Stimulated activated naive CD4-positive, alpha-beta T cell treated with Interleukin-2 at 50 U/mL for 16 hours (primary cell): ENCODE measurements at places on chromosomes 5 and 9.

GRCh38 chr9:69089082-69089481 is 53.5 kb downstream of the FXN start:
- no peak for DNase-seq

GRCh38 chr5:111859031-111859430 is 102.0 kb upstream of the NREP start:
- DNase-seq, result no peak

DNA sequence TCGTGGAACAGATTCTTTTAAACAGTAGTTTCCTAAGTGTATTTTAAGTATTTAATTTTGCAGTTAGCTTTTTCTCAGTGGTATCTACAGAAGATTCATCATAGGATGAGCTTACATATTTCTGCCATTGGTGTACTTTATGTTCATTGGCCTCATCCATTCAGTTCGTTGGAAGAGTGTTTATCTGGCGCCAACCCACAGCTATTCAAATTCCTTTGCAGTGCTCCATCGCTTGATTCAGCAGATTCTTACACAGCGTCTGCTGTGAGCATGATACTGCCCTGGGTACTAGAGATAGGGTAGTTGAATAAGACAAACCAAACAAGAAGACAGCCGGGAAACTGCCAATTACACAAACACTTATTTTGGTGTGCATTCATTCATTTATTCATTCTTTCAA is 55.1 kb downstream of the NUP214 start:
- DNase-seq, result no peak

GRCh38 chr9:117757561-117758190 is 53.5 kb downstream of the TLR4 start:
- no peak for DNase-seq

GRCh38 chr5:167642779-167643517 is 648.5 kb upstream of the WWC1 start:
- DNase-seq, result no peak

DNA sequence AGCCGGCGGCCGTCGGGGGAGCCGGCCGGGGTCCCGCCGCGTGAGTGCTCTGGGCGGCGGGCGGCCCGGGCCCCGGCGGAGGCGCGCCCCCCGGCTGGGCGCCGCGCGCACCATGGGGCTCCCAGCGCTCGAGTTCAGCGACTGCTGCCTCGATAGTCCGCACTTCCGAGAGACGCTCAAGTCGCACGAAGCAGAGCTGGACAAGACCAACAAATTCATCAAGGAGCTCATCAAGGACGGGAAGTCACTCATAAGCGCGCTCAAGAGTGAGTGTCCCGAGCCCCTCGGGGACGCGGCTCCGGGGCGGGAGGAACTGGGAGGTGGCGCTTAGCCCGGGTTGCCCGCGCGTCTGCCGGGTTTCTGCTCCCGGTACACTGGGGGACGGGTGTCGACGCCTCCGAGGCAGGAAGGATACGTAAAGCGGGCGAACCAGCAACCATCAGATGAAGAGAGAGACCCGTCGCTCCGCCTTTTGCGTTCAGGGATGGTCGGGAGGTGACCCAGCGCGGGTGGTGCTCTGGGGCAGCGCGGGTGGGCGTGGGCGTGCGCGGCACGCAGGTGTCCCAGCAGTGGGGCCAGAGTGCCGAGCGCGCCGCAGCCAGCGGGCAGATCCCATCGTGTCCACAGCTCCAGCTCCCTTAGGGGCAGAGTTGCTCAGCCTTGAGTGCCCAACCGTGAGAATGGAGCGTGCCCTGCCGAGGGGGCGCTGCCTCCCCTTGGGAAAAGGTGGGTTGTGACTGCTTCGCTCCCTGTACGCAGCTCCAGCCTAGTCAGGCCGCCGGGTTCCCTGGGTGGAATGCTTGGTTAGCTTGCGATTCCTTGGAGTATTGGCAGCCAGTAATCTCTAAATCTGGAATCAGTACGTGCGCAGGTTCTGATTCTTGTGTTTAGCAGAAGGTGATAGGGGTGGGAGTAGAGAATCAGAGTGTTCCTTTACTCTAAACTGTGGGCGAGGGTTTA is 753 bp downstream of the ARHGAP26 start:
- DNase-seq, result peak; percentile 59

DNA sequence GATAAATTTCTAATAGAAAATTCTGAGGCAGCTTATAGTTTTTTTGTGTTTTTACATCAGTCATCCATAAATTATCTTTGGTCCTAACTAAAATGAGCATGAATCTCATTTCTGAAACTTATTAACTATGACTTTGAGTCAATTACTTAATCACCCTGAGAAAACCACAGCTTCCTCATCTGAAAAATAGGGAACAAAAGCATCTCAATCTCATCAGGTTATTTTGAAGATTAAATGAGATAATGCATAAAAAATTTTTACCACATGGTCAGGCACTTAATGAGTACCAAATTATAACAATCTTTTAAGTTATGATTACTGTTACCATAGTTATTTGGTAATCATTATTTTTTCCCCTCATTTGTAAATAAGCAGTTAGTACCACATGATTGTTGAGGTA is 279.1 kb downstream of the MAST4 start:
- DNase-seq, result no peak

DNA sequence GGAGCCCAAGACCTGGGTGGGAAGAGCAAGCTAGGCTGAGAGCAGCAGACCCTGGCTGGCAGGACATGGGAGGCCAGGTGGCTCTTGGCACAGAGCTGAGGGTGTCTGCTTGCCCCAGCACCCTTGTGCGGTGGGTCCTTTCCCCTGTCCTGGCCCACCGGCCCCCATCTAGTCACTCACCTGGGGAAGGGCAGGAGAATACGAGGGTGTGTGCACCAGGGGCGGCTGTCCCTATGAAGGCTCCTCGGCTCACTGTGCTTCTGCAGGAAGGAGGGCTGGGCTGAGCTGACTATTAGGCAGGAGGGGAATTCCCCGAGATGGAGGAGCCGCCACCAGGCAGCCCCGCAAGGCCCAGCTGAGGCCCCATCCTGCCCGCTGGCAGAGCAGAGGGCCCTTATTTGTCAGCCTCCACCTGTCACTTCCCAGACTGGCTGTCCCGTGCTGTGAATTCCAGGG is 6.1 kb upstream of the TNIP1 start:
- peak; percentile 74 for DNase-seq

GRCh38 chr5:109844148-109844547 is 154.4 kb downstream of the MAN2A1 start:
- DNase-seq, result no peak

- DNase-seq, result no peak
Observed at GRCh38 chr5:139523635-139524445, 37.3 kb upstream of the UBE2D2 start.

GRCh38 chr9:86039991-86040860 is 59.1 kb downstream of the GOLM1 start:
- no peak for DNase-seq

DNA sequence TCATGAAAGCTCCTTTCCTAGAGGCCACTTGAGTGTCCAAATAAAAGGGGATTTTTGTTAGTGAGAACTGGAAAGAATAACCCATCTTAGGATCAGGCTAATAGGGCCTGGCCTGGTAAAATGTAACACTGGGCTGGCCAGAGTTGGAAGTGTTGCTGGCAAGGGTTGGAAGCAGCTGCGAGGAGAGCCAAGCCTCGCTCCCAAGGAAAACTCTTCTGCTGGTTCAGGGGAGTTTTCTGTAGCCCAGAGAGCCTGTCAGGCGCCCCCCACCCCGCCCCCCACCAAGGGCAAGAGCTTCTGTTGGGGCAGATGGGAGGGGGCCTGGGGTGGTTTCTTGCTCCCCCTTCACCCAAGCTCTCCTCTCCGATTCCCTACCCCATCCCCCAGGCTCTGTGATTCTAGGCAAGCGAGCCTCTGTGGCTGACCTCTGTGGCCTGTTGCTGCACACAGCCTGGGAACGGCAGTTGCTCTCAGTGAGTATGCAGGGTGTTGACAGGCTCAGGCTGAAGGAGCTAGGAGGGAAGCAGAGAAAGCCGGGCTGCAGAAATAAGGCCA is 547.8 kb downstream of the CCDC171 start:
- DNase-seq, result no peak

DNA sequence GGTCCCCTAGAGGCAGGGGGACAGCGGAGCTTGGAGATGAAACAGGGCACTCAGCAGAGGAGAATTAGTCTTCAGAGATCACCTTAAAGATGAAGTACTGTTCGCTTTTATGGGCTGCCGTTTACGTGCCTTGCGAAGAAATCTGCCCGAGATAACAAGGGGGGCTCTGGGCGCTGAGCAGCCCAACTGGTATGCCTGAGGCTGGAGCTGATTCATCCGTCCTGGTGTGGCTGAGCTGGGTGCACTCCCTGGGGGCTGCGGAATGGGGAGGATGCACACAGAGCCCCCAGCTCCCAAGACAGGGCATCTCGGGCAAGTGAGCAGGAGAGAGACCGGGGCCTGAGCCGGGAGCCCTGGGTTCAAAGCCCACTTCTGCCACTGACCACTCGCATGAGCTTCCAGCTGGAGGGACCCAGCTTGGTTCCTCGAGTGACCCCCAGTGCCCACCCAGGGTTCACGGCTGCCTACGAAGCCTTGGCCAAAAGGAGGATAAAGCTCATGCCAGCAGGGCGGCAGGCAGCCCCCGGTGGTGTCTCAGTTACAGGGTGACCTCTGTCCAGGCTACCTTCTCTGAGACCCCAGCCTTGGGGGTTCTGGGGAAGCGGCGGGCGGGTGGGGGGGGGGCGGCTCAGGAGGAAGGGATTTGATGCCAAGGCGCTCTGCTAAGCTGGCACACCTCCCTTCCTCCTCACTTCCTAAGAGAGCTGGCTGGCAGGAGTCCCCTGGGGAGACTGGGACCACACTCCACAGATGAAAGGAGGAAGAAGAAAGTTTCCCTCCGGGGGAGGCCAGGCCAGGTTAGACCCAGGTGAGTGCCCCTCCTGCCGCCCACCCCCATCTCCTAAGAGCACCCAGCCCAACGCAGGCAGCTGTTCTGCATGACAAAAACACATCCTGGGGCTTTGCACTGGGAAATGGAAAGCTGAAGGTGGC is 5.7 kb downstream of the FIBCD1 start:
- DNase-seq, result no peak

DNA sequence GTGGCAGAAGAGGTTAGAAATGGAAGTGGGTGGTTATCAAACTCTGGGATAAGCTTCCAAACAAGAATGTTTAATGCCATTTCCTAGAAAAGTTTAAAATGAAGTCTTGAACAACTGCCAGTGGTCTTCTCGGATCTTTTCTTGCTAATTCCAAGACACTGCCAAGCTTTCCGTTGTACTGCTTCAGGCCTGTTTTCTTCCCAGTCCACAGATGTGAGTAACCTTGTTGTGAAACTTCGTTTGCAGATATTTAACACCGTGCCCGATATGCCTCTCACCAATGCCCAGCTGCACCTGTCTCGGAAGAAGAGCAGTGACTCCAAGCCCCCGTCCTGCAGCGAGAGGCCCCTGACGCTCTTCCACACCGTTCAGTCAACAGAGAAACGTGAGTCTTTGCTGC is 269.8 kb downstream of the NR3C1 start:
- no peak for DNase-seq

- DNase-seq, result no peak
Observed at GRCh38 chr5:137735555-137736284, at the start of gene KLHL3. Gene KLHL3, minus strand, starts transcription at chr5:137736089. Its CDS starts 443 bp downstream, at chr5:137735646.

GRCh38 chr5:68456756-68457217 is 241.2 kb downstream of the PIK3R1 start:
- no peak for DNase-seq

DNA sequence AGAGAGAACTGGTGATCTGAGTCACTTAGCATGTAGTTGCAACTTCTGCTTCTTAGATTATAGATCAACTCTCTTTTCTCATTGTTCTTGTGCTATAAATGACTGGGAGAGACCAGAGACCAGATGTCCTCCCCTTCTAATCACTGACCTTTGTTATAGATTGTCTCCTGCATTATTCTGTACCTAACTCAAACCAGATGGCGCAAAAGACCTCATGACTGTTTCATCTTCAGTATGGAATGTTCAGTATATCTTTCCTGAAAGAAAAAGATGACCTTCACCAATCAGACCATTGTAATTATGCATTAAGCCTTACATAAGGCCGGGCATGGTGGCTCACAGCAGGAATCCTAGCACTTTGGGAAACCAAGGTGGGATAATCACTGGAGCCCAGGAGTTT is 30.5 kb upstream of the ADAM19 start:
- no peak for DNase-seq

DNA sequence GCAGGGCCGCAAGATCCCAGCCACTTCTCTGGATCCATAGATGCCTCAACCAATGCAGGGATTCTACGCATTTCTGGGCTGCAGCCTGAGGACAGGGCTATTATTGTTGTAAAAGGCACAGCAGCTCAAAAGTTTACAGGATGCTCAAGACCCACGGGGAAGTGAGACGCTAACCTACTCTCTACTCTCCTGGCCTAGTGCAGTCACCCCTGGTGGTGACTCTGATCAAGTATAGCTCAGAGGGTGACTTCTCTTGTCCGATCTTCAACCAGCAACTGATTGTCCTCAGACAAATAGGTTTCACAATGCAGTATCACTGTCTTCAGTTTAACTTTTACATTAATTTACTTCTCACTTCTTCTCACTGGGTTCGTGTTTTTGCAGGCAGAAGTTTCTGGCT is 34.3 kb upstream of the ZNF354B start:
- DNase-seq, result no peak

DNA sequence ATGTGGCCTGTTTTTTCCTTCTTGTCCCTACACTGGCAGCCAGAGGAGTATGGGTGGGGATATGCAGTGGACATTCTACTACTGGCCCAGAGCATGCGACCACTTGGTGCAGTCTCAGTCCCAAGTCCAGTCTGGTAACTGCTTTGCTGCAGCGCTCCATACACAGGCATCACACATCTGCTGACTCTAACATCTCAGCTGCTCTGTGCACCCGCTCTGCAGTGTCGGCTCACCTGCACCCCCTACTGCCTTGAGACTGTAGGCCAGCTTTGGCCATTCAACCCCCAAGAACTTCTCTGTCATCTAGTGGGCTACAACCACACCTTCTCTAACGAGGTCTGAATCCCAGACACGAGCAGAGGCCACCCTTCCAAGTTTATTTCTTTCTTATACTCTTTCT is 46.4 kb upstream of the SLCO6A1 start:
- no peak for DNase-seq

- no peak for DNase-seq
Observed at GRCh38 chr9:77714077-77714549, 66.0 kb upstream of the GNA14 start.

GRCh38 chr5:102901424-102902134 is 146.5 kb downstream of the PAM start:
- DNase-seq, result no peak

- DNase-seq, result no peak
Observed at GRCh38 chr9:72540348-72540873, 19.0 kb downstream of the TMC1 start.

DNA sequence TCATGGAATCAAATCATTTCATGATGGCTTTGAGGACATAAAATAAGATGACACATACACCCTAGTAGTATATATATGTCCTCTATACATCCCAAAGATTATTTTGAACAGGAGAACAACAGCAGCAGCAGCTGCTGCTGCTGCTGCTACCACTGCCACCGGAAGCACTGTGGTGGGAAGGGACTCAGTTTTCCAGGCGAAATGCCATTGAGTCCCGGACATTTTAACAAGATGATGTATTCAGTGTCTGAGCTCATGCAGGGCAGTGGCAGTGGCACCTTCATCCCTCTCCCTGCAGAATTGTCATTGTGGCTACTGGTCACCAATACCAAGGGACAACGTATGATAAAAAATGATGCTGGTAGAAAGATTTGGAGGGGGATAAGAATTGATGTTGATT is 151.3 kb downstream of the CHSY3 start:
- DNase-seq, result no peak

GRCh38 chr9:12065050-12065449 is 628.1 kb upstream of the TYRP1 start:
- DNase-seq, result no peak
